ENCODE measurements at places on chromosomes 3 and 15.

GRCh38 chr3:473033-473800 is 276.7 kb downstream of the CHL1 start:
- DNase-seq: no peak

GRCh38 chr3:127440384-127440783 is 150.1 kb downstream of the TPRA1 start:
- DNase-seq: no peak

DNA sequence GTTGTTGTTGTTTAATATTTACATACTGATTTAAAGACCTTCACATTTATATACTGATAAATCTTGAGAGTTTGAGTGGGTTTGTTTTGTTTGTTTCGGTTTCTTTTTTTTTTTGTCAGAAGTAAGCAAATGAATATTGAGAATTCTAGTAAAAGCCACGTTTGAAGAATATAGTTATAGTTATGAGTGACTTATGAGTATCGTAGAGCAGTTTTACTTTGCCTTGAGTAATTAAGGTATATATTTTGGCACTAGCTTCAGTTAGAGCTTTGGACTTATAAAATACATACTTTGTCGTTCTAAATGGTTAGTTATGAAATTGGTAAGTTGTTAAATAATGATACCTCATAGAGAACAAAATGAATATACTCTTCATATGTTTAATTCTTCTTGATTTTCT is 27.8 kb downstream of the ATP1B3 start:
- no peak for DNase-seq

- no peak for DNase-seq
Measured at GRCh38 chr3:188471723-188472122, 317.8 kb downstream of the LPP start.

- no peak for DNase-seq
Measured at GRCh38 chr15:74202452-74203401, at the start of gene STRA6. Gene STRA6, minus strand, starts transcription at chr15:74202787. Its CDS starts 520 bp downstream, at chr15:74202267.

- DNase-seq: no peak
Measured at GRCh38 chr3:13022348-13023234, 50.6 kb downstream of the IQSEC1 start.

DNA sequence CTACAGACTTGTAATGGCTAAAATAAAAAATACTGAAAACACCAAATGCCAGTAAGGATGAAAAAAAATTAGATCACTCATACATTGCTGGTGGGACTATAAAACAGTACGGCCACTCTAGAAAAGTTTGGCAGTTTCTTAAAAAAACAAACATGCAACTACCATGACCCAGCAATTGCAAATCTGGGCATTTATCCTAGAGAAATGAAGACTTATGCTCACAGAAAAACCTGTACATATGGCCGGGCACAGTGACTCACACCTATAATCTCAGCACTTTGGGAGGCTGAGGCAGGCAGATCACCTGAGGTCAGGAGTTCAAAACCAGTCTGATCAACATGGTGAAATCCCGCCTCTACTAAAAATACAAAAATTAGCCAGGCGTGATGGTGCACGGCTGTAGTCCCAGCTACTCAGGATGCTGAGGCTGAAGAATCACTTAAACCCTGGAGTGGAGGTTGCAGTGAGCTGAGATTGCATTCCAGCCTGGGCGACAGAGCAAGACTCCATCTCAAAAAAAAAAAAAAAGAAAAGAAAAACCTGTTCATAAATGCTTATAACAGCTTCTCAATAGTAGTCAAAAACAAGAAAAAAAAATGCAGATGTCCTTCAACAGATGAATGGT is 5.6 kb downstream of the TP53BP1 start:
- DNase-seq: no peak

- no peak for DNase-seq
Measured at GRCh38 chr15:87243474-87243873, 1013.1 kb downstream of the NTRK3 start.

- no peak for DNase-seq
Measured at GRCh38 chr3:64224826-64225610, at the start of gene PRICKLE2. Gene PRICKLE2, minus strand, starts transcription at chr3:64225466. Its CDS starts 26,539 bp downstream, at chr3:64198927.

- no peak for DNase-seq
Measured at GRCh38 chr15:63473999-63474809, 30.2 kb upstream of the USP3 start.

DNA sequence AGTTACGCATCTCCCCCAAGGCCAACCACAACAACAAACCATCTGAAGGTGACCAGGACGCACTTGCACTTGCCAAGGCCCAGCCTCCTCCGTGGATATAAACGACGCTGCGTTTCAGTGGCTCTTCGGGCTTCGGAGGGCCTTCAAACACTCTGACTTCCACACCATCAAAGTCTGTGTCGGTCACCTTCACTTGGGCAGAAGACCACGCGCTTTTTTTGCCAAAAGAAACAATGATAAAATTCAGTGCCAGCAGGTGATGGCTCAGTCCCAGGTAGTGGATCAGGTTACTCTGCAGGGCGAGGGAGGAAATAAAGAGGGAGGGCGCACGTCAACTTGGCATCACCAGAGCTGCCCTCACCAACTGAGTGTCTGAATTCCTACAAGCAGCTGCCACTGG is 63.0 kb downstream of the NCEH1 start:
- DNase-seq: no peak

DNA sequence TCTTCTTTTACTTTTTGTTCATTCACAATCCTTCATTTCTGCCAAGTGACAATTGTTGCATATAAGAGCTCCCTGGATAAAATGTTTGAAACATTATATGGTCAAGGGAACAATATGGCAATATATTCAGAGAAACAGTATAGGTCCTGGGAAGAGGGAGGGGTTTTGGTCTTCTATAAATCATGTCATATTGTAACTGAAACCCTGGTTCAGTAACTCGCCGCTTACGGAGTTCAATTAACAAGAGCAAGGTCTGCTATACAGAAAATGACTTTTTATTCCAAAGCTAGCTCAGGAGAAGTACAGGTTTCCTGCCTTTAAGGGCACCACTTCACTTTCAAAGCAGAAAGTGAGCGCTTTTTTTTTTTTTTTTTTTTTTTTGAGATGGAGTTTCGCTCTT is 522.1 kb upstream of the TGFBR2 start:
- no peak for DNase-seq

GRCh38 chr15:39856357-39856756 is 63.7 kb downstream of the GPR176 start:
- no peak for DNase-seq

DNA sequence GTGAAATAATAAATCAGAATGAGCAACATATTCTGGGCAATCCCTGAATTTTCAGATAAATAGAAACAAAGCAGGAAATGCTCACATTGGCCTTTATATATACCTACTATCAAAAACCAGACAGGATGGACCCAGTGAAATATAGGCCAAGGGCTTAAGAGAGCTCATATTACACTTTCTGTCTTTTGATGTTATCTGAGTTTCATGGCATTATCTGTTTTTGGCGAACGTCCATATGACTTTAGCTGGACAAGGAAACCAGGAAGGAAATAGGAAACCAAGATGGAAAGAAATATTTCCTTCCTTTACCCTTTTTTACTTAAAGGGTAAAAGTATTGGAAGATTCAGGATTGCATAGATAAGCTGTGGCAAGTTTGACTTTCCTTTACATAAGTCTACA is 274.8 kb downstream of the THSD4 start:
- DNase-seq: no peak

GRCh38 chr15:70308011-70308734 is 210.5 kb upstream of the TLE3 start:
- DNase-seq: no peak

DNA sequence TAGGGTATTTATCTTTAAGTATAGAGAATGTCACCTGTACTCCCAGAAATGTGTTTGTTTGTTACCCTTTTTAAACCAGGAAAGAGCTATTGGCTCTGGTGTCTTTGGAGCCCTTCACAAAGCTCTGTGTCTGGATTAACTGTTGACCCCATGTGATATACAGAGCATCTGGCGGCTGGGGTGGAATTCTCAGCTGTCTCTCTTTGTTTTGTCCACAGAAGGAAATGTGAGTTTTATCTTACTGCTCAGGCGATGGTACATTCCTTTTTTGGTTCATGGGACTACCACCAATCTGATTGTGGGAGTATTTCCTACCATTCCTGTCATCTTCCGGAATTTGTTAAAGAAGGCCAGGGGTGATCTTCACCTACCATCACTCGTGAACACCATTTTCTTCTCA is 120.3 kb downstream of the AKAP13 start:
- DNase-seq: no peak

DNA sequence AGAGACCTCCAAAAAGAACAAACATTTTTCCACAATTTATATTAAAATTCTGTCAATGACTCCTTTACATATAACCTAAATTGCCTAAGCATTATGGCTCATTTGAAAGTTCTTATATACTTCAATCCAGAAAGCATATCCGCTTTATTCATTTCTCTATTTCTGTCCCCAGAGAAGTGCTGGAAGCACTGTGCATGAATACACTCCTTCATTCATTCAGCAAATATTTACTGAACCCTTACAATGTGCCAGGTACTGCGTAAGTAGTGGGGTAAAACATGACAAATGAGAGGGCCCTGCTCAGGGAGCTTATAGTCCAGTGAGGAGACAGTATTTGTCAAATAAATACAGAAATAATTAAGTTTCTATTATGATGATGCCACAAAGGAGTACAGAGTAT is 3.3 kb downstream of the PDCD10 start:
- no peak for DNase-seq

DNA sequence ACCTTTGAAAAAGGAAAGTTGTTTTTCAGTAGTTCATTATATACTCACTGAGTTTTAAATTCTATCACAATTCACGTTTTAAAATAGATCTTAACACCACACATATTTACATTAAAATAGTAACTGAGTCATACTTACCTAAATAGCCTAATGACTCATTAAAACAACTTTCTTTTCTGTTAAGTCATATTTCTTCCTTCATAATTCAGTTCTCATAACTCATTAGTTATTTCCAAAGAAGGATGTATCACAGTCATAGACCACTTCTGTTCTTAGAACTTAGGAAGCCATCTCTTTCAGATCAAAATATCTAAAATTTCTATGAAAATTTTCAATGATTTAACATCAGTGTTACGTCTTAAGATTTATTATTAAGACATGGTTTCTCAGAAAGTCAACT is 885.9 kb downstream of the FHIT start:
- DNase-seq: no peak

DNA sequence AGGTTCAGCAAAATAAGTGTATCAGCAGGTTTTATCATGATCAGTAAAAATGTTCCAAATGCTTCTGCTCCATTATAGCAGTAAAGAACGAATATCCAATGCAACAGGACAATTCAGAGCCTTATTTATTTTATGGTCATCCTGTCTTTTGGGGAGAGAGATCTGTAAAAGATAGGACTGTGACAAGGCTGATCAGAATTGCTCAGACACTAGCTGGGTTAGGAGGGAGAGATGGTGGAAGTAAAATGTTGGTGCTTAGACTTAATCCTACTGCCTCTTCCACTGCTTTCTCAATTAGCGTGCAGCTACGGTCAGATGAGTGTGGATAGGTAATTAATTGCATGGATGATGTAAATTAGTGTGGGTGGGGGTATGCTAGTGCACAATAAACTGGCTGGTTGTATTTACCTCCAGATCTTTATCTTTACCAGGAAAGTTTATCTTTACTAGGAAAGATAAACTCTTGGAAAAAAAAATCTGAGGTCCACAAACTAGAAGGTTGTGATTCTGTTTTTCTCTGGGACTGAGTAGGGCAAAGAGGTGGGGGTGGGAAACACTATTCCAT is 2.2 kb downstream of the EID1 start:
- no peak for DNase-seq

GRCh38 chr3:129387487-129387886 is 40.9 kb downstream of the EFCAB12 start:
- no peak for DNase-seq

GRCh38 chr3:182797876-182798275 is 4.6 kb downstream of the ATP11B start:
- DNase-seq: no peak

GRCh38 chr15:70907784-70908471 is 15.3 kb downstream of the LRRC49 start:
- no peak for DNase-seq
